Stimulated activated CD4-positive, alpha-beta T cell treated with anti-CD3 and anti-CD28 coated beads, Interleukin-1b, Interleukin-23, amount 100 ng/mL, for 1 hour (primary cell): ENCODE measurements at places on chromosomes 6 and 20.

DNA sequence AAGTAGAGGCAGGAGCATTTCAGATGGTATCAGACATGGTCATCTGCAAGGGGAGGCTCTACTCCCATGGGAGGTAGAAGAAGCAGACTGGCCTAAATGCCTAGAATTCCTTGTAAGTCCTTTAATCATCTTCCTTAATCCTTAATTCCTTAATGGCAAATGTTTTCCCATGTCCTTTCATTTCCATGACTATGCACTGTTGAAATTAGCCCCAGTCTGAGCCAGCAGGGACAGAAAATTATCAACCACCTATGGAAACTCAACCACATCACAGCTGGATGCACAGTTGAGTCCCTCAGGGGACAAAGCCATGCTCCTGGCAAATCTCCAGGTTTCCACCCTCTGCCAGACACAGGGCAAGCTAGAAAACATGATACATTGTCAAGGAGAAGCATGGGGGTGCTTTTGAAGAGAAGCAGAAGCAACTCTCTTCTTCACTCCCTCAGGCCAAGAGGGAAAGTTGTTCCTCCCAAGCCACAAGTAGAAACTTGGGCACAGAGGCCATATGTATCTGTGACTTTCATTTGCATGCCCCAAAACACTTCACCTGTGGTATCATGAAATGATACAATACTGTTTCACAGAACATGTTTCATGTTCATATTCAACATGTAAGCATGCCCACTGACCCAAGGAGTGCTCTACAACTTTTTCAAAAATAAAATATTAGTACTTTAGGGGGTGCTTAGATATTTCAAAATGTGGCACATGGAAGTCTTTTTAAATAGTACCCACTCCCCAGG lies 683.6 kb downstream of the KIF16B start:
- DNase-seq = no peak

GRCh38 chr20:20772497-20773085 lies 60.1 kb upstream of the RALGAPA2 start:
- no peak for DNase-seq

DNA sequence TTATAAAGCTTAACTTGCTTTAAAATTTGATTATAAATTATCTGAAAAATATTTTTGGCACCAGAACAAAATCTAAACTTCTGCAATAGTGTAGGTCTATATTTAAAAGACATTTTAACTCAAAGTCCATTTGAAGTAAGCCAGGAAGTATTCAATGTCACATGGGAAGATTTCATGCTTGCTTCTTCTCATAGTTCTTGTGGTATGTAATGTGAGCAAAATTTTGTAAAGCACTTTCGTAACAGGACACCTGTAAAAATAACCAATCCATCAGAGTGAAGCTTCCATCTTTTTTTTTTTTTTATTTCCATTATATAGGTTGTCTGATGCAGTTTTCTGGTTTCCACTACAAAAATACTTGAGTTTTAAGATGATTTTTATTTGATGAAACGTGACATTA lies 386.1 kb downstream of the LAMA2 start:
- DNase-seq = no peak

DNA sequence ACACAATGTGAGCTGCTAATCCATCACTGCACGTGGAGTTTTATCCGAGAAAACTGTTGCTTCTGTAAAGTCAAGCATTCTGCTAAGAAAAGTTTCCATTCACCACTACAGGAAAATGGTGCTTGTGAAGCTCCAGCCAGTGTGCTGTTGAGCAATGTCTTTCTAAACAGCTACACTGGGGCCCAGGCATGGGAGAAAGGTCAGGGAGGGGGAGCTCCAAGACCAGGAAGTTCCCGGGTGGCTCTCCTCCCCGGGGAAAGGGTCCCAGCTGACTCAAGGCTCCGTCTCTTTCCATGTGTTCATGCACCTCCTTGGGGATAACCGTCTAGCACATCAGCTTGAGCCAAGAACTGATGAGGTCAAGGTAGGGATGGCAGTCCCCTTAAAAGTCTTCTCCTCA lies 20.5 kb downstream of the RPP40 start:
- DNase-seq = no peak

DNA sequence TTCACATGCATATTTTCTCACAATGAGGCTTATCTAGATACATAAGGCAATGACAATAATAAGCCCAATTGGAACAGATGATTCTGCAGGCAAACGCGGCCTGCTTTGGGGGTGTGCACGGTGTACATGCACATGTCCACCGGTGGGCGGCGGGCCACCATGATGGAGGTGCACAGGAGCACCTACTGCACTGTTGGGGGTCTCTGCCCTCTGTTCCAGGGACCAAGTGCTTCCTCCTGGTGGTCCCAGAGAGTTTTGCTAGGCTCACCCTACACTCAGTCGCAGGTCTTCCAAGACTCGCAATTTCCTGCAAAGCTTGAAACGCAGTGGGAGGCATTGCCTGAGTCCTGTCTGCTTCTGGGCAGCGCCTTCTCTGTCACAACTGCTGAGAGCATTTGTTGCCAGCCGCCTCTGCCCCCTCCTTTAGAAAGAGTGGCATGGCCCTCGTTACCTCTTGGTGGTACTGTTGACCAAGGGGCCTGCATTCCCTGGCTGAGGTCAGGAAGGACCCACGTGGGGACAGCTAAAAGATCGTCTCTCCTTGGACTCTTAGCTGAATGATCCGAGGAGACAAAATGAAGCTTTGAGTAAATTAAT lies 135.3 kb downstream of the ERMARD start:
- no peak for DNase-seq

- DNase-seq = no peak
These were observed 36.4 kb upstream of the FAM83B start for GRCh38 chr6:54810147-54810546.

GRCh38 chr6:40479706-40480105 lies 107.5 kb downstream of the LRFN2 start:
- DNase-seq = no peak

DNA sequence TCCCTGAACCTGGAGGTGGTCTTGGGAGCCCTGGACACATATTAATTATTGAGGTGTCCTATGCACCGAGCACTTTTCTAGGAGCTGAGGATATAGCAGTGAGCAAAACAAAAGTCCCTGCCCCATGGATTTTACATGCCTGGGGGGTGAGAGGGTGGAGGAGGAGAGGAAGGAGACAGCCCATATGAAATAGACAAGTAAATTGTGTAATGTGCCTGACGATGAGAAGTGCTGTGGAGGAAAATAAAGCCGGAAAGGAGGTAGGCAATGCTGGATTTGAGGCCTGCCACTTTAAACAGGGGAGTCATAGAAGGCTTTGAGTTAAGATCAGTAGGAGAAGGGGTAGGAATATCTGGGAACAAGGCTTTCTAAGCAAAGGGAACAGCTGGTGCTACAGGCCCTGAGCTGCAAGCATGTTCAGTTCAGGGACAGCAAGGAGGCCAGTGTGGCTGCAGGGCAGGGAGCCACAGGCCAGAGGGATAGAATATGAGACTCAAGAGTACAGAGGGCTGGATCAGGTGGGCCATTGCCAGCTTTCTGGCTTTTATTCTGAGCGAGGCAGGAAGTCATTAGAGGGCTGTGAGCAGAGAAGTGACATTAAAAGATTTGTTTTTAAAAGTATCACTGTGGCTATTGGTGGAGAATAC lies 19.1 kb upstream of the MYLIP start:
- no peak for DNase-seq

- no peak for DNase-seq
These were observed 11.2 kb upstream of the SRXN1 start for GRCh38 chr20:664151-664550.

DNA sequence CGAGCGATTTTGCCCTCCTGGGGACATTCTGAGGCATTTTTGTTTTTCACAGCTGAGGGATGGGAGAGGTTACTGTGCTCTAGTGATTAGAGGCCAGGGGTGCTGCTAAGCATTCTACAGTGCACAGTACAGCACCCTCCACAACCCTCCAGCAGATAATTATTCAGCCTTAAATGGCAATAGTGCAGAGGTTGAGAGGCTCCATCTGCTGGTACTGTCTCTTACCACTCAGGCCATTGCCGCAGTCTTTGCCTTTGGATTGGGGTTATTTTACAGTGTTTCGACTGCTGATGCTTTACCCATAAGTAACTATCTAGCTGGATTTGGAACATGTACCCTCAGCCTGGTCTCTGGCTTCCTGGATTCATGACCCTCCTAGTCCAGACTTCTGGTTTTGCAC lies 705.3 kb downstream of the KIF16B start:
- DNase-seq = no peak

DNA sequence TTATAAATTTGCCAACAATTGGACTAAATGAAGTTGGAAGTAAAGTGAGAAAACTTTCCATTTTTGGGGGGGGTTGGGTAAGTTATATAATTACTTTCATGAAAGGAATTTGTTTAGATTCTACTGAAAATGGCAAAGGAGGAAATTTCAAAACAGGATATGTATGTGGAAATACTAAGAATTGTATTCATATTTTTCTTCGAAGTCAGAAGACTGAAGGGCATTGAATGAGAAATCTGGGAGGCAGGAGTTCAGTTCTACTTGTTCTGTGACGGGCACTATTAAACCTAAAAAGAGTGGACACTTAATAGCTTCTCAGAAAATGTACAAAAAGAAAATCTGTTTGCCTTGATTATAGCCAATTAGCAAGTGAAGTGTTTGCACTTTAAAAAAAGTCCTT lies 114.7 kb downstream of the PRIM2 start:
- DNase-seq = no peak

DNA sequence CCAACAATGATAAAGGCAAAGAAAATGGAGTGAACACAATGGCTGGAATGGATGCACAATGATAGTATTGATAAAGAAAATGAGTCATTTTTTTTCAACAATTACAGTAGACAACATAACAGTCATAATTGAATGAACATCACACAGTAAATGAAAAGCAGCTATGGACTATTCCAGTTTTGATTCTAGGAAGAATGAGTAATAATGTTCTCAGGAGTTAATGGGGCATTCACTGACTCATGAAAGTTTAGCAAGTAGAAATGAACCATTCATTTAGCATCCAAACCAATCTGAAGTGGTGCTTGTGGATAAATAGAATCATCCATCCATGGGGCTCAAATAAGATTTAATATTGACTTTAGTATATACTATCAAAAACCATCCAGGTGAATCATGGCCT lies 1029.5 kb upstream of the GJE1 start:
- no peak for DNase-seq

DNA sequence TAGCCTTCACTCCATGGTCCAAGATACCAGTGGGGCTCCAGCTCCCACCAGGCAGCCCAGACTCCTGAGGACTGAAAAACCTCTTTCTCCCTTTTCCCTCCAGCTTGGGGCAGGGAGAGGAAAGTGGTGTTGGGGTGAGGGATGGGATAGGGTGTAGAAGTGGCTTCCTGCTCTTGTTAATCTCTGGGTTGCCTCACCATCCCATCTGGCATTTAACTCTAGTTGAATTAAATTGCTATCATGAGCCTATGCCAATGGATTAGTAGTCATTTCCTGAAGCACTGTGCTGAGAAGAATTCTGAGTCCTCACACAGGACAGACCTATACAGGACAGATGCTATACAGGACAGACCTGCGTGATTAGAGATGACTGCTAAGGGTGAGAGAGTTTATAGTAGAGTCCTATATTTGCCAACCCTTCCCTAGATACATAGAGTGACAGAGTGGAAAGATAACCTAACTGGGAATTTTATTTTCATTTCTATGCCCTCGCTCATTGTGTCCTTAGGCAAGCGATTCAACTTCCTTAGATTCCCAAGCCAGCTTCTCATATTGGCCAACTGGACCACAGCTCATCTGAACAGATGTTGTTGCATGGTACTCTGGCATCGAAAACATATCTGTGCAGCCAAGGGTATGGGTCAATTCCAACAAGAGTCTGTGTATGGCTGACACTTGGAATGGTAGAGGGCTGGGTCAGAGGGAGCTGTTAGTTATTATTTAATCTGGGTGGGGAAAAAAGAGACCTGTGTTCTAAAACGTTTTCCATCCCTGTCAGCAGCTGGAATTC lies 42.8 kb downstream of the MCHR2 start:
- no peak for DNase-seq

DNA sequence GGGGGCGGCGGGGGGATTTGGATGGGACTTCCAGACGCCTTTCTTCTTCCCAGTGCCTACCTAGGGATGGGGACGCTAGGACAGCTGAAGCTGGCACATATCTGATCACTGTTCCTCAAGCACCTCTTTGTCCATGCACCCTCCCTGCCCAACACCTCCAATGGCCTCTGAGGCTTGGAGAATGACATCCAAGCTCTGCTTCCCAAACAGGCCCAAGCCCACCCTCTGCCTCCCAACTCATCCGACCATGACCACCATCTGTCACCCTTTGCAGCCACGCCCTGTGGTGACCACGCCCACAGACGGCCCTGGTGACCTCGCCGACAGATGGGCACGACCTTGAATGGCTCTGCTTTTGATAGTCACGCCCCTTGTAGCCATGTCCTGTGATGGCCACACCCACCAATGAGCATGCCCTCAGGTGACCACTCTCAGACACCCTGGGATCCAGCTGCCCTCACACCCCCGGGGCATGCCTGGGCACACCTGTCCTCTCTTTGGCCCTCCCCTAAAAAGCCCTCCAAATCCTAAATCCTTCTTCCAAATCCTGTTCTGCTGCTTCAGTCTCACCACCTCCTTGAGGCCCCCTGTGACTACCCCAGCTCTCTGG lies 51.0 kb downstream of the SSR1 start:
- no peak for DNase-seq

DNA sequence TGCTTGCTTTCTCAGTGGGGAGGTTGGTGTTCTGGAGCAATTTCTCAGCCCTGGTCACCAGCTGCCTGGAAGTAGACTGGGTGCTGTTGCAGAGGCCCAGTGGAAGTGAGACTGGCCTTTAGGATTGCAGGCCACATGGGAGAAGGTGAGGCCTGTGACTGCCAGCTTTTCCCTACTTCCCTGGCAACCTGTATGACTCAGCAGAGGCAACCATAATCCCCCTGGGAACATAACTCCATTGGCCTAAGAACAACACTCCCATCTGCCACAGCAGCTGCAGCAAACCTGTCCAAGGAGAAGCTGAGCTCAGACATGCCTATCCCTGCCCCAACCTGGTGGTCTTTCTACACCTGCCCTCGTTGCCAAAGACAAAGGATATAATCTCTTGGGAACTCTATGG lies 473.5 kb upstream of the SPTLC3 start:
- DNase-seq = no peak
